Adrenal gland (tissue), 19 donors: ENCODE measurements at places on chromosomes 11 and 22. TPM values are rescaled to one million over a fixed set of nuclear protein-coding genes. Genes with fewer than 3 reads are reported as not detected.

The MARK2 gene
- polyA plus RNA-seq = 15.2 TPM

The FOLR2 gene
- 27.2 TPM for polyA plus RNA-seq

The KRTAP5-10 gene
- 0.27 TPM for polyA plus RNA-seq

The RASL10A gene
- 14.4 TPM for polyA plus RNA-seq

The XRRA1 gene
- polyA plus RNA-seq = 7.2 TPM

The MPZL2 gene
- 6.0 TPM for polyA plus RNA-seq

The OR10D3 gene
- polyA plus RNA-seq = not detected

The DUSP8 gene
- 3.4 TPM for polyA plus RNA-seq

The DMC1 gene
- 0.08 TPM for polyA plus RNA-seq

The ART5 gene
- polyA plus RNA-seq = 0.13 TPM

The VPREB1 gene
- polyA plus RNA-seq = not detected

DNA sequence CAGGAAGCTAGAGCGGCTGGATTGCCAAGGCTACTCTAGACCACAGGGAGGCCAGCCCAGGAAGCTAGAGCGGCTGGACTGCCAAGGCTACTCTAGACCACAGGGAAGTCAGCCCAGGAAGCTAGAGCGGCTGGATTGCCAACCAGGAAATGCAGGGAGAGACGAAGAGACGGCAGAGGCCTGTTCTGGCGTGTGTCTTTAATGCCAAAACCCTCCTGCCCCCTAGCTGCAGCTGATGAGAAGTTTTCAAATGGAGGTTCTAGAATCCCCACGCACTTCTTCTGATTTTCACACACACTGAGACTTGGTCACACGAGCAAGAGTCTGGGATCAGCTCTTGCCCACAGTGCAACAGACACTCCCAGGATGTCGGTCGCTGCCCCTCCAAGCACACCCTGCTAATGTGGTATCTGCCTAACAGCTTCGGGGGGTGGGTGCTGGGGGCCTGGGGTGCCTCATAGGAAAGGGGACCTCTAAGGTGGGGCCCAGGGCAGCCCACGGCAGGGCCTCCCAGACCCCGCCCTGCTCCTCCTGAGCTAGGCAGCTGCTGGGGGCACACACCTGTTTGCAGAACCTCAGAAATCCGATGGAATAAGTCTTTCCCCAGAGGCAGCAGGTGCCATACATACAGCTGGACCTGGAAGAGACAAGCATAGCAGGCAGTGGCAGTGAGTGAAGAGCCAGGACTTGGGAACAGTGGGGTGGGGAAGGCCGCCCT lies 28.5 kb downstream of the MAFF start:
- no peak for DNase-seq

GRCh38 chr11:43923406-43924111 lies 18.9 kb upstream of the C11orf96 start:
- peak; percentile 89 for DNase-seq

GRCh38 chr11:61832754-61833153 lies 4.7 kb downstream of the FADS2 start:
- DNase-seq = peak; percentile 50

DNA sequence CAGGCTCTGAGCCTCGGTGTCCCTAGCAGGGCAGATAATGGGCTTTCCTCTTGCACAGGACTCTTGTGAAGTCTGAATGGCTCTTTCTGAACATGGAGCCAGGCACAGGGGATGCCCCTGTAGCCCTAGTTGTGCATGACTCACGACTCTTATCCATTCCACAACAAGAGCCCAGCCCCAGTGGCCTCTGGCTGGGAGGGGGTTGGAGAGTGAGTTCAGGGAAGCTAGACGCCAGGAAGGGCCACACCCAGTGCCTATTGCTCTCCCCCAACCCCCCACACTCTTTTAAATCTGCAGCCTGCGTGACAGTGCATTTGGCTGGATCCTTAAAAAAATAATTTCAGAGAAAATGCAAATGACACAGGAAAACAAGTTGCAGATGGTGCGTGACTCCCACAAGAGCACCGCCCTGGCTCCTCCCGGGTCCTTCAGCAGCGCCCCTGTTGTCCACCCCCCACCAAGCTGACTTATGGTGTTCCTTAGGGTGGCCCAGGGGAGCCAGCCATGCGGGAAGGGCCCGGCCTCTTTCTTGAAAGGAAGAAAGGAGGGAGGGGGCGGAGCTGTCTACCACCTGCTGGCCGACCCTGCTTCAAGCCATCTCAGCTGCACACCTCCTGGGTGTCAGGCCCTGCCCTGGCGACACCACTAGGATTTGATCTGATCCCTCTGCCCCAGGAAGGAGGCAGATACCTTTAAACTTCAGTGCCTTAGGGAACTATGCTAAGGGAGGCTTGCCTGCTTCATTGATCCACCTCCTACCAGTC lies 74.7 kb downstream of the MN1 start:
- DNase-seq = peak; percentile 61

DNA sequence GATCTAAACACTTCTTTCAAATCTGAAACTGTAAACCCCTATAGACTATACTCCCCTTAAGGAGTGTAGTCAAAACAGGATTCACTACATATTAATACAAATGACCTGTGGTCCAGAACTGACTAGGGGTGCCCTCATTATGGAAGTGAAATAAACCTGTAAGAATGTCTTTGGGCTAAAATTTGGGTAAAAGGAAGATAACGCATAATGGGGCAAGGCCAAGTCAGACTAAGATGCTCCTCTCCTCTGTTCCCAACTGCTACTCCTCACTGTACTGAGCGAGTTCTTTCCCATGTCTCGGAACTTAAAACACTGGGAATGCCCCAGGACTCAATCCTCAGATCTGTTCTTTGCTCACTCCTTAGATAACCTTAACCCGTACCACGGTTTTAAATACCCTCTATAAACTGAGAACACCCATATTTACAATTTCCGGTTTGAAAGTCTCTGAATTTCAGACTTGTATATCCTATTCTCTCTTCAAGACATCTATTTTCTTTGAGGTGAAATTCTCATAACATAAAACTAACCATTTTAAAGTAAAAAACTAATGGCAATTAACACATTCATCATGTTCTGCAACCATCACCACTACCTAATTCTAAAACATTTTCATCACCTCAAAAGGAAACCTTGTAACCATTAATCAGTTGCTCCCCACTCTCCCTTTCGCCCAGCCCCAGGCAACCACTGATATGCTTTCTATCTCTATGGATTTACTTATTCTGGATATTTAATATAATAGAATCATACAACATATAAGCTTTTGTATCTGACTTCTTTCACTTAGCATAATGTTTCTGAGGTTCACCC lies 4.0 kb downstream of the THAP12 start:
- no peak for DNase-seq

DNA sequence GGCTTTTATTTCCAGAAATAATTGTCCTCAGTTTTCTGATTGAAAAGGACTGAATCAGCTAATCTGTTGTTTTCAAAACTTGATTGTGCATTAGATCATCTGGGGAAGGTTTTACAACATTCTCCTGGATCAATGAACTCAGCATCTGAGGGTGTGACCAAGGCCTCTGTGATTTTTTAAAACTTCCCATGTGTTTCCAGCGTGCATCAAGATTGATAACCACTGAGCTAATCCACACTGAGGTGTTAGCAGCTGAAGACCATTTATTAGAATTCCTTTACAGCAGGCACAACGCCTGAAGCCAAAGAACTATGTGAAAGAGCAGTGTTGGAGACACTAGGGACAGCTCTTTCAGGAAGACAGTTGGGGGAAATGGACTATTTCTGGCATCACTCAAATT lies 10.2 kb downstream of the VSTM5 start:
- no peak for DNase-seq

- no peak for DNase-seq
These were observed 110.2 kb downstream of the GRIA4 start for GRCh38 chr11:105720096-105720495.

DNA sequence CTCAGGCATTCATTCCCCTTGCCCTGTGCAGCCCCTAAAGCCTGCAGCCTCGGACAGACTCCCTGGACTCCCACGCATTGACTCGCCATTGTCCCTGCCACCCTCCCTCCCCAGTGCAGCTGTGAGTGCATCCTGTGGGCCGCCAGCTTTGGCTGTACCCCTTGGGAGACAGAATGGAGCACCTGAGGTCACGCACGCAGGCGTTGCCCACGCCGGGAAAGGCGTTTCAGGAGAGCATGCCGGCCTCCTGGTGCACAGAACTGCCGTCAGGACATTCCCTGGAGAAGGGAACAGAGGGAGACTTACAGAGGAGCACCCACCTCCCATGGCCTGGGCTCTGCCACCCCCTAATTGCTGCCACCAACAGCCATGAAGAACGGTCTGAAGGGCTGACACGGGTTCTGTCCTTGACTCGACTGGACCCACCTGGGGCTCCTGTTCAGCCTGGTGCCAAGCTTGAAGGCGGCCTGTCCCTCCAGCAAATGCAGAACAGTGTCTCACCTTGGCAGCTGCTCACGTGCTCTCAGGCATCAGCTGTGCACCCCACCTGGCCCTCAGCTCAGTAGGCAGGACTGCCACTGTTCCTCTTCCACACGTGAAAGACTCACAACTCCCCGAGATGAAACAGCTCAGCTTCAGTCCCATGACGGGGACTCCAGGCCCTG lies 503.8 kb downstream of the BRD1 start:
- DNase-seq = no peak

- DNase-seq = peak; percentile 96
These were observed 1.7 kb upstream of the RHOD start for GRCh38 chr11:67054836-67055523.

GRCh38 chr22:25795478-25795877 lies 53.5 kb downstream of the MYO18B start:
- no peak for DNase-seq

DNA sequence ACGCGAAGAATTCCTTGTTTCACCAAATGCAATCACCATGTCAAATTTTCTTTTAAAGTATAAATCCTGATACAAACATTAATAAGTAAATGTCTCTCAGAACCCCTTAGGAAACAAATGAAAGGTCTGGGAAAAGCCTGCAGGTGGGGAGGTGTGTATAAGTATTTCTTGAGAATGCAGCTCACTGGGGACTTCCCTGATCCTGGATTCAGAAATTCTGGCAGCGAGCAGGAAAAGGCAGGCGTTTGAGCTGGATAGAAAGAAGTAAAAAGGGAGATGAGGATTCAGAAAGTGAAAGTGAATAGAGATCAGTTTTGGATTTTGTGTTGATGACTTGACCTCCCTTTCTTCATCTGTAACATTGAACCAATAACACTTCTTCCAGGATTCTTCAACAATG lies 68.3 kb upstream of the CTSC start:
- DNase-seq = no peak

- DNase-seq = no peak
These were observed 219.7 kb downstream of the CNTN5 start for GRCh38 chr11:99240192-99241030.

DNA sequence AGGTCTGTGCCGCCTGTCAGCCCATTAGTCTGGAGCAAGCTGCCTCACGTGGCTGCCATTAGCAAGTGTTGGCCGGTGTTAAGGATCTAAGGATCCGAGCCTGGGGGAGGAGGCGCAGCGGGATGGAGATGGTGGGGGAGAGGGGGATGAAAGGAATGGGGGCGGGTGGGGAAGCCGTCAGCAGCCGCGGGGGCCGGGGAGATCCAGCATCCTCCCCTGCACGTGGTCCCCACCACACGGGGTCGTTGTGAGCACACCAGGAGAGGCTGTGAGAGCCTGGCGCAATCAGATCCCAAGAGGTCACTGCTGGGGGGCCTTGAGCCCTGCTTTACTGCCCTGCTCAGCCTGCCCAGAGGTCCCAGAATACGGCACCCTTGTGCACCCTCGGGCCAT lies 7.3 kb downstream of the CABP7 start:
- peak; percentile 52 for DNase-seq

DNA sequence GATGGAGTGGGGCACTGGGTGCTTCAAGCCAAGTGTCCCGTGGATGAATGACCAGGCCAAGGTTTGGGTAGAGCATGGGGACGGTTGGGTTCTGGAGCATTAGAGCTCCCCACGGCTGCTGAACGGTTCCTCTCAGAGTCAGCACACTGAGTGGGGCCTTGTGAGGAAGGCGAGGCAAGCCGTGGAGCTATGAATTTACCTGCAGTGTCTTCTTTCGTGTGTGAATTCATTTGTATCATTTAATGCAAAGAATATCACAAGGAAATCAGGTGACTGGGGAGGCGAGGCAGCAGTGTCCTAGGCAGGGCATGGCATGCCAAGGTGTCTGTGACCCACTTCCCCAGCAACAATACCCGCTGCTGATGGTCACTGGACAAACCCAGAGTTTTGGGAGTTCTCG lies 343.5 kb upstream of the B3GAT1 start:
- DNase-seq = no peak

DNA sequence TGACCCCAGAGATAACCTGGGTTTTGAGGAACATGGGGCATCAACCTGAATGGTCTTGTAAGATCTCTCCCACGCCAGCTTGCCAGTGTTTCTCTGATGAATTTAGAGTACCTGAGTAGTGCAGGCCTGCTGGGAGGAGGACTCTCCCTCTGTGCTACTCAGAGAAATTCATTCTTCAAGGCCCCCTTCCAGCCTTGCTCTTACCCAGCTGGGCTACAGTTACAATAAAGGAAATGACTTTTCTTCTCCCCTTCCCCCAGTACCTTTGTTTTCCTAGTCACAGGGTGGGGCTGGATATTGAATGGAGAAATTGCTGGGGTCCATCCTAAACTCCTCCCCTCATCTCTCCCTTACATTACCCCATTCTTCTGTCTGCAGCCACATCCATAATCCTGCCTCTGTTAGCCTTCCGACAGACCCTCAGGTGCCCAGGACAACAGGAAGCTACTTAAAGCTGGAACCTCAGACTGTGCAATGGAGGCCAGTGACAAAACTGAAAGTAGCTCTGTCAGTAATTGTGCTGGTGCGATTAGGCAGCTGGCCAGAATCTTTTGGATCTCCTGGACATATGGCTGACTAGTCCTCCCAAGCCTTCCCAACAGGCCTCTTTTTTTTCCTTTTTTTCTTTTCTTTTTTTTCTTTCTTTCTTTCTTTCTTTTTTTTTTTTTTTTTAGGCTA lies 17.4 kb downstream of the LIMK2 start:
- DNase-seq = peak; percentile 66

DNA sequence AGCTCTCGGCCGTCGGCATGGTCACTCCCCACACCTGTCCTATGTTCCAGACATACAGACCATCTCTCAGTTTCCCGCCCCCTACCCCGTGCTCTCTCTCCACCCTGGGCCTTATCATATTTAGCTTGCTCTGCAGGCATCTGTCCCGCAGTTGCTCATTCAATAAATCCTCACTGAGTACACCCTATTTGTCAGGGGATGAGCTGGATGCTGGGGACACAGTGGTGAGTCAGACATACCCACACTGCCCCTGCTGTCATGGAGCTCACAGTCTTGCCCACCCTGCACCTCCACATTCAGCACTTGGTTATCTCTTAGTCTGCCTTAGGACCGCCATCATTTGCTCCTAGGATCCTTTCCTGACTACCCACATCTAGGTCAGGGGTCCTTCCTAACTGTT lies 313.8 kb downstream of the LARGE1 start:
- no peak for DNase-seq

DNA sequence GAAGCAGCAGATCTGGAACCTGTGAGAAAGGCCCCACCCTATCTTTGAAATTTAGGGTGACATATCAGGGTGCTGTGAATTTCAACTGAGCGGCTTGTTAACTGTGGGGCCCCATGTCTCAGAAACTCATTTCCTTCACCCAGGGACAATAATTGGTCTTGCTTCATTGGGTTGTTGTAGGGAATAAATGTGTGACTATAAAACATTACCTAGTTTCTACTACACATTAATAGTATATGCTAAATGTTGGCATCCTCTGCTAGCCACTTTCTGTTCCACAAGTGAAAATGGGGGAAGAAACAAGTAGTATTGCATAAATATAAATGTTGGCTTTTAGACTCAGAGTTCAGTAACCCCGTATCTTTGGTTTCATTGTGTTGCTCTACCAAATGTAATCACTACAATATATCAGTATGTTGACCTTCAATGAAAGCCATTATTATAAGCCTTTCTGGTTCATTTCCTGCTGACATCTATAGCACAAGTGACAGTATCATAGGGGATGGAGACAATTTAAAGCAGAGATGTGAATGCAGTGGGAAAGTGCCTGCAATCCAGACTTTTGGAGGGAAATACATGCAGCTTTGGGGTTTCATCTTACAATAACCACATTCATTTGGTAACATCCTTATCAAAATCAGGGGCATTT lies 905.5 kb upstream of the RAG2 start:
- no peak for DNase-seq
